ENCODE measurements at places on chromosomes 16 and 17. TPM values are rescaled to one million over a fixed set of nuclear protein-coding genes. Genes with fewer than 3 reads are reported as not detected.
A peak's percentile ranks its signal among the peaks of the same experiment; 100 is the strongest.

Gene HS3ST2
- 32.5 TPM for total RNA-seq

- peak; percentile 66 for DNase-seq
Observed at GRCh38 chr16:89720551-89720812, 216 bp downstream of the VPS9D1 start.

Gene SHBG
- total RNA-seq: not detected

GRCh38 chr17:71987634-71988033 is 133.2 kb upstream of the SOX9 start:
- DNase-seq: no peak

DNA sequence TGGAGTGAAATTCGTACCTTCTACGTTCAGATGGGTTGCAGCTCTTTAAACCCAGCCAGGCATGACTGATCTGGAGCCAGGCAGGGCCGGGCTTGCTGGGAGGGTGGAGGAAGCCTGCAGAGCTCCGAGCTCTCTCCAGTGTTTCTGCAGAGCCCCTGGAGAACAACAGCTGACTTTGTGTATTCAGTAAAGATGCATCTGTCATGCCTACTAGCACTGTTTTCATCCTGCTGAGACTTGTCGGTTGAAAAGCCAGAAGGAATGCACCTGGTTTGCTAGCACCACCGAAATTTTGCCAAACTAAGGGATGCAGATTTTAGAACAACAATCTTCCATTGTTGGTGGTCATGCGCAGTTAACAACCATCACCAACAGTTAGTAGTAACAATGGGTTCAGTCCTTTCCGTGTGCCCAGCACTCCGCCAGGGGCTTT is 22.4 kb upstream of the SCNN1B start:
- DNase-seq: peak; percentile 64

DNA sequence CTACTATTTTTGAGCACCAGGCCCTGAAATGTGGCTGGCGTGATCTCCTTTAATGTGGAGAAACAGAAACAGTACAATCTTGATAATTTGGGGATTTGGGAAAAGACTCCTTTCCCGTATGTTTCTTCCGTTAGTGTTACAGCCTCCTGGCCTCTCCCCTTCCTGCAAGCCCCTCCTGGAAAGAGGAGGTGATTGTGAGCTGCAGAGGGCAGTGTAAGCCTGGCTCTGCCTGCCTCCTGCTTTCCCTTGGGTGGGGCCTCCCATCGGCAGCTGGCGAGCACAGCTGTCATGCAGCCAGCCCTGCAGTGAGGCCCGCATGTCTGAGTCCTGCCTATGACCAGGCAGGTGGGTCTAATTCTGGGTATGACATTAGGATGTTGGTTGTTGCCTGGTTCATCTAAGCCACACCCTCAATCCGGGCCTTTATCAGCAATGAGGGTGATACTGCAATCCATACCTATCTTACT is 48.7 kb upstream of the WSB1 start:
- peak; percentile 82 for DNase-seq

DNA sequence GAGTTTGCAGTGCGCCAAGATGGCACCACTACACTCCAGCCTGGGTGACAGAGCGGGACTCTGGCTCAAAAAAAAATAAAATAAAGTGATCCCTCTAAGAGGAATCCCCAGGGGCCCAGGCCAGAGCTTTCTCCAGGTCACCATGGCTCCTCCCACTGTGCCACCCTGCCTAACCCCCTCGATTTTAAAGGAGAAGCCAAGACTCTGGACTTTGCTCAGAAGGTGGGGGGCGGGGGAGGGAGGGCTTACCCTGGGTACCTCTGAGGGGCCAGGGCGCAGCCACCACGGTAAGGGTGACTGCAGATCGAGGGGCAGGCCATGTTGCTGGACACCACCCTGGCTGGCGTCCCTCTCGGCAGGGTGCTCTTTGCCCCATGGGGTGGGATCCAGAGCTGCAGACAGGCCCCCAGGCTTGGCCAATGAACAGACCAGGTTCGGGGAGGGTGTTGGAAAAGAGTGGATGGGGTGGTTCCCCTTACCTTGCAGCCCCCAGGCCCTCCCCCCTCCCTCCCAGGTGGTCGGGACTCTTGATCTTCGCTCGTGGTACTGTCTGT is 455 bp upstream of the GRB7 start:
- no peak for DNase-seq

Gene ITGAL
- not detected for total RNA-seq

GRCh38 chr17:63423251-63423950 is 22.7 kb downstream of the CYB561 start:
- DNase-seq: no peak

Gene CRYM
- not detected for total RNA-seq

Gene ADORA2B
- total RNA-seq: 0.32 TPM

Gene CD300LB
- not detected for total RNA-seq

Gene PTX4
- total RNA-seq: 2.2 TPM

GRCh38 chr16:58118801-58119508 is 10.2 kb downstream of the CFAP20 start:
- DNase-seq: no peak

GRCh38 chr16:87150681-87151280 is 166.4 kb downstream of the C16orf95 start:
- DNase-seq: no peak

Gene LRRC75A
- total RNA-seq: 7.3 TPM

DNA sequence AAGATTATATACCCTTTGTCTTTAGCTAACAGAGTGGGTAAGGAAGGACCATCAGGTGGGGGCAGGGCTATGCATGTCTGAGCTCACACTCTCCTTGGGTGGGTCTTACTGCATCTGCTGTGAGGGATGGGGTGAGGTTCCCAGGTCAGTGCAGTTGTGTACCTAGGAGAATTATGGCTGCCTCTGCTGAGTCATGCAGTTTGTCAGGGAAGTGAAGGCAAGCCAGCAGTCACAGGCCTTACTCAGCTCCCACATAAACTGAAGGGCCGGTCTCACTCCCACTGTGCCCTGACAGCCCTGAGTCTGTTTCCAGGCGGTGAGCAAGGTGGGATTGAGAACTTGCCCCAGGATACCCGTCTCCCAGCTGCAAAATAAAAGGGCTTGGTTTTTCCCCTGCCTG is 328.6 kb downstream of the MAP2K6 start:
- no peak for DNase-seq

Gene AGRP
- not detected for total RNA-seq

DNA sequence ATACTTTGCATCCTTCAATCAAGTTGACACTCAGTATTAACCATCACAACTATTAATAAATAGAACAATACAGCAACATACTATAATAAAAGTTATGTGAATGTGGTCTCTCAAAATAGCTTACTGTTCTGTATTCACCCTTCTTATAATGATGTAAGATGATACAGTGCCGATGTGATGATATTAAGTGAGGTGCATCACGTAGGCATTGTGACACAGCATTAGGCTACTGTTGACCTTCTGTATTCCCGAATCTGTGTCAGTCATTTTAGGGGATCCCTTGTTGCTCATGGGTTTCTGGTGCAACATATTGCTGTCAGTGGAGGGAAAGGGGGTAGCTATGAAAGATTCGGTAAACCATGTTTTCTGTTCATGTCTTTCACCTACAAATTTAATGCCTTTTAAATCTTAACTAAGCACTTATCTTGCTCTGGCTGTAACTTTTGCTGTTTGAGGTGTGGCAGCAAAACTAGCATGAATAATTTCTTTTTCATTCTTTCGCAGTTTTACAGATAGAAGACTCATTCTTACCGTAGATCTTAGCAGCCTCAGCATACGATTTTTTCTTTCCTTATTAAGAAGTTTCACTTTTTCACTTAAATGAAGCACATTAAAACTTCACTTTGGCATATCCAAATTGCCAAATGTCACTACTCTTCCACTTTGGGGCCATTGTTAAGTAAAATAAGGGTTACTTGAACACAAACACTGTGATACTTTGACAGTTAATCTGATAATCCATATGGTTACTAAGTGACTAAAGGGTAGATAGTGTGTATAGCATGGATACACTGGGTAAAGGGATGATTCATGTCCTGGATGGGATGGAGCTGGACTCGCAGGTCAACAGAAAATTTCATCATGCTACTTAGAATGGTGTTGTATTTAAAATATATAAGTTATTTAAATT is 29.6 kb downstream of the NFAT5 start:
- DNase-seq: no peak

DNA sequence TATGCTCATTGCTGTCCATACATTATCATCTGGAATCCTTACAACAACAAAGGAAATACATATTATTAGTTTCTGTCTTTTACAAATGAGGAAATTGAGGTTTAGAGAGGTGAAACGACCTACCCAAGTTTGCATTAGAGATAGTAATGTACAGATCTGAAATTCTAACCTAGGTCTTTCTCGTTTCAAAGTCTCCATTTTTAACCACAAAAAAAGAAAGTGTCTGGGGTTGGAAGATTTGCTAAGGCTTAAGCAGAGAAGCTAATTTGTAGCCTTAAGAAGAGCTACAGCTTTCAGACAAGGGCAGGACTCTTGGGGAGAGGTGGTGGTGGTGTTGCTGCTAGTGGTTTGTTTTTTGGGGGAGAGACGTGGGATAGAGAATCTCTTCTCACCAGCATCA is 19.2 kb downstream of the CIITA start:
- DNase-seq: no peak

DNA sequence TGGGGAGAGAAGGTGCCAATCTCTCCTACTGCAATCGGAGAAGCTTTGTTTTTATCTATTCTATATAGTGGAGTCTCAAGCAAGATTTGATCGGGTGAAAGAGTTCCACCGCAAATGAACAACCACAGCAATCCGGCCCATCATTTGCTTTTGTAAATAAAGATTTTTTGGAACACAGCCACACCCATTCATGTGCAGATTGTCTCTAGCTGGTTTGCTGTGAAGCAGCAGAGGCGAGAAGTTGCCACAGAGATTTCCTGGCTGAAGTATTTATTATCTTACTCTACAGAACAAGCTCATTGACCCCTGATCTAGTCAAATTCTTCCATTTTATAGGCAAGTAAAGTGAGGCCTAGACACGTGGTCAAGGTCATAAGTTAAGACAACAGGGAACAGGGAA is 195.5 kb upstream of the TNRC6C start:
- DNase-seq: no peak

Gene CNGB1
- total RNA-seq: 0.91 TPM

- DNase-seq: no peak
Observed at GRCh38 chr16:50941681-50942080, 199.8 kb downstream of the CYLD start.

DNA sequence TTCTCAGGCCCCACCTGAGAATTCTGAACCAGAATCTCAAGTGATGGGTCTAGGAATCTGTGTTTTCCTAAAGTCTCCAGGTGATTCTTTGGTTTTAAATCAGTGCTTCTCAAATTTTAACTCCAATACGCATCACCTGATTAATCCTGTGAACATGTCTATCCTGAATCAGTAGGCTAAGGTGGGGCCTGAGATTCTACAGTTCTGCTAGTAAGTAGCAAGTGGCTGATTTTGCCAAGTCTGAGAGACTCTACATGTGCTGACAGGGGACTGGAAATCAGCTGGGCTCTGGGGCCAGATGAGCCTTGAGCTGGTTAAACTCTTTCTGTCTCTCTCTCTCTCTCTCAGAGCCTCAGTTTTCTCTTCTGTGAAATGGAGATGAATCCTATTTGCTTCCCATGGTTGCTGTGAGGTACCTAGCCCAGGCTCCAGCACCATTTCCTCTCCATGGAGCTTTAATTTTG is 9.0 kb downstream of the CCR7 start:
- DNase-seq: no peak

DNA sequence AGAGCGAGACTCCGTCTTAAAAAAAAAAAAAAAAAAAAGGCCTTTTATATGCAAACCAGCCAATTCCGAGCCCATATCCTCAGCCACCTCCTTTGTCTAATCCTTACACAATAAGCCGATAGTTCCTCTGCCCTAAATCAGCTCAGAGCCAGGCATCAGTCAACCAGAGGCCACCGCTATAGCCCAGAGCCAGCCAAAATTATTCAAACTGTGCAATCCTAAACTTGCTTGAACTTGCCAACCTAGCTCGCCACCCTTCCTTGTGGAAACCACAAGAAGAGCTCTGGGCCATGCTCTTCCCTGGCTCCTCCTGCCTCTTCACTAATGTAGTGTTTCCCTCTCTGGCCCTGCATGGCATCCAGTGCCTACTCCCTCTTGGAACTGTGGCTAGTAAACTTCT is 17.7 kb downstream of the ITGAL start:
- no peak for DNase-seq

- no peak for DNase-seq
Observed at GRCh38 chr16:14013145-14013570, 58.0 kb upstream of the MRTFB start.

Gene ZG16
- not detected for total RNA-seq

Gene GCGR
- 6.7 TPM for total RNA-seq

- no peak for DNase-seq
Observed at GRCh38 chr17:68470961-68471360, 13.7 kb upstream of the WIPI1 start.

DNA sequence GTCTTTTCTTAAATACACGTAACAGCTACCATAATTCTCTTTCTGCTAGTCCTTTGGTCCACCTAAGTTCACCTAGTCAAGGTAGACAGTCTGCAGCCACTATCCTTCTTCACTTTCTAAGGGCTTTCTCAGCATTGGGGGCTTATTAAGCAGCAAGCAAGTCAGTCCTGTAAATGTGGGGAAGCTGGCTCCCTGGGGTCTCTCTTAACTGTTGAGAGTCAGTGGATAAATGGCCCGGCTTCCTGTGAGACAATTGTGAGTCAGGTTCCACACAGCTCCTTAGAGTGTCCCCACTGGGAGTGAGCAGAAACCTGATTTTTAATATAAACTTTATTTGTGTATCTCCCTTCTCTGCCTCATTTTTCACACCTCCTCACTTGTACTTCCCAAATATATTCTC is 132.1 kb downstream of the CDH13 start:
- DNase-seq: no peak

Gene CA4
- total RNA-seq: 0.98 TPM

GRCh38 chr17:22090263-22090935 is 398.1 kb downstream of the KCNJ18 start:
- DNase-seq: no peak

DNA sequence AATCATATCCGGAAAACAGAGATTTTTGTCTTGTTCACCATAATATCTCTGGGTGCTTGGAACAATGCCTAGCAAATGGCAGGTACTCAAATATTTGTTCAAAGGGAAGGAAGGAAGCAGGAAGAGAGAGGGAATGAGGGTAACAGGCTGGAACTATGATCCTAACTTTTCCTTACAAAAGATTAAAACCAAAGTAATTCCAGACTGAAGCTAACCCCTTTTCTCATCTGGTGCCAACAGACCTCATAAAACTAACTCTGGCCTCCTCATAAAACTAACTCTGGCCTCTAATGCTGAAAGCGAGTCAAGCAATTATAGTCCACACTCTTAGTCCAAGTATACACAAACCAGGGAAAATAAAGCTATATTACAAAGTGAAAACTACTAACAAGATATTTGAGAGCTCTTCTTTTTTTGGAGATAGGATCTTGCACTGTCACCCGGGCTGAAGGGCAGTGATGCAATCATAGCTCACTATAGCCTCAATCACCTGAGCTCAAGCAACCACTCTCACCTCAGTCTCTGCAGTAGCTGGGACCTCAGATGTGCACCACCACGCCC is 84.6 kb downstream of the KANSL1 start:
- DNase-seq: no peak

Gene KCNG4
- not detected for total RNA-seq

GRCh38 chr16:5604770-5605169 is 507.2 kb upstream of the EEF2KMT start:
- no peak for DNase-seq
